Nephron progenitor cell (in vitro differentiated cells): ENCODE measurements at places on chromosomes 2 and 18.

DNA sequence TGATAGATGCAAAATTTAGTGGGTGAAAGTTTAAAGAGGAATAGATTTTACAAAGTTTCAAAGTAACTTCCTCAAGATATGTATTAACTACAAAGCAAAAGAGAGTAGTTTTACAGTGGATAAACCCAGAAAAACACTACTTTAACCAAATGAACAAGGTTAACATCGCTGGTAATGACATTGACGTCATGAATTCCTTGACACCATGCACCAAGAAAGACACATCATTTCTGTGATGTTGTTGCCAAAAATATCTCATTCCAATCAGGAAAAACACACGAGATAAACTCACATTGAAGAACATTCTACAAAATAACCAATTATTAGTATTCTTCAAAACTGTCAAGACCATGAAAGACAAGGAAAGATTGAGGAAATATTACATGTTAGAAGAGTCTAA lies 605.6 kb upstream of the SETBP1 start:
- no peaks in the 10 kb centered on the region for H3K4me1 ChIP-seq
- H3K27me3 ChIP-seq: no peaks in the 10 kb centered on the region
- no peaks in the 10 kb centered on the region for H3K36me3 ChIP-seq
- H3K4me3 ChIP-seq: no peak overlapping the region
- DNase-seq: no peak

GRCh38 chr2:102187496-102188150 lies 800 bp downstream of the IL1RL2 start:
- peaks cover 44% of the 10 kb centered on the region for H3K27me3 ChIP-seq
- H3K36me3 ChIP-seq: peaks cover 4% of the 10 kb centered on the region
- no peak overlapping the region for H3K27ac ChIP-seq
- peak overlapping the region; percentile 80 for H3K4me3 ChIP-seq
- peaks cover 5% of the 10 kb centered on the region for H3K4me1 ChIP-seq

- peaks cover 4% of the 10 kb centered on the region for H3K36me3 ChIP-seq
- H3K4me1 ChIP-seq: peaks cover 20% of the 10 kb centered on the region
- no peak overlapping the region for H3K4me3 ChIP-seq
- no peak for DNase-seq
- H3K27ac ChIP-seq: no peak overlapping the region
- no peaks in the 10 kb centered on the region for H3K27me3 ChIP-seq
These were observed 91.3 kb upstream of the ZFP36L2 start for GRCh38 chr2:43317680-43318079.

DNA sequence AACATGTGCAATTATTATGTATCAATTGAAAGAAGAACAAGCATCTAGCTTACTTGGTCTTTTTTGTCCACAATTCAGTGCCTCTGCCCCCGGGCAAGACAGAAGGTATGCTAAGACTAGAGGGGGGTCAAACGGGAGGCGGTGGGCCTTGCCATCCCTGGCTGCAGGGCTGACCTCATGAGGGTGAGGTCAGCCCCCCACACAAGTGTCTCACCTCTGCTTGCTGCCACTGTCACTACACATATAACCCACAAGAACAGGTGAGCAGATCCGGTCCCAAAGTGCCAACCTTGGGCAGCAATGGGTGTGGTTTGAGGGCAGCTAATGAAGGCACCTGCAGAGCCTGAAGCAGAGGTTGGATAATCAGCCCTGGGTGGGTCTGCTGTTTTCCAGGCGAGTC lies 71.5 kb downstream of the EDAR start:
- peaks cover 2% of the 10 kb centered on the region for H3K36me3 ChIP-seq
- peaks cover 47% of the 10 kb centered on the region for H3K4me1 ChIP-seq
- DNase-seq: no peak
- no peak overlapping the region for H3K27ac ChIP-seq
- no peaks in the 10 kb centered on the region for H3K27me3 ChIP-seq

GRCh38 chr2:167826906-167827305 lies 420.5 kb downstream of the STK39 start:
- no peak for DNase-seq
- H3K4me1 ChIP-seq: peaks cover 22% of the 10 kb centered on the region
- H3K4me3 ChIP-seq: no peak overlapping the region
- H3K27me3 ChIP-seq: peaks cover 7% of the 10 kb centered on the region

DNA sequence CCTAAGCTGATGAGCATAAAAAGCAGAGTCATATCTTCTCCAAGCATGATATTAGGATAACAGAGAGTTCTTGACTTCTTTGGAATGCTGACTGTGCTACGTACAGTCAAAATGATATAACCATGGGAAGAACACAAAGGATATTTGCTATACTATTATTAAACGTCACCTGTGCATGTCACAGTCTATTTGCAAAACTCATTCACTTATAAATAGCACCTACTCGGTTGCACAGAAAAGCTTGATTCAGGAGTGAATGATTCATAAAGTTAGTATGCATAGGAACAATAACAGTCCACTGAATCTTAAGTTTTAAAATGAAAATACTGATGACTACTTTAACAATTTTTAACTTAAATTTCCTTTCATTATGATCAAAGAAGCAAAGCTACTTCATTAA lies 83.3 kb downstream of the SP3 start:
- H3K4me1 ChIP-seq: peaks cover 9% of the 10 kb centered on the region
- no peak overlapping the region for H3K27ac ChIP-seq
- H3K4me3 ChIP-seq: no peak overlapping the region
- DNase-seq: no peak
- peaks cover 13% of the 10 kb centered on the region for H3K36me3 ChIP-seq
- H3K27me3 ChIP-seq: peaks cover 7% of the 10 kb centered on the region

- DNase-seq: no peak
- no peak overlapping the region for H3K4me3 ChIP-seq
- no peaks in the 10 kb centered on the region for H3K36me3 ChIP-seq
- H3K27me3 ChIP-seq: peaks cover 14% of the 10 kb centered on the region
- H3K27ac ChIP-seq: no peak overlapping the region
- peaks cover 14% of the 10 kb centered on the region for H3K4me1 ChIP-seq
These were observed 4.1 kb upstream of the WDR7 start for GRCh38 chr18:56647071-56647470.

- no peak overlapping the region for H3K27ac ChIP-seq
- no peak for DNase-seq
- peaks cover 35% of the 10 kb centered on the region for H3K36me3 ChIP-seq
- H3K4me3 ChIP-seq: no peak overlapping the region
These were observed 75.4 kb upstream of the CHRNA1 start for GRCh38 chr2:174839662-174840061.

- H3K4me1 ChIP-seq: peaks cover 79% of the 10 kb centered on the region
- peaks cover 3% of the 10 kb centered on the region for H3K27me3 ChIP-seq
- peaks cover 9% of the 10 kb centered on the region for H3K36me3 ChIP-seq
These were observed 174.3 kb downstream of the BCL2 start for GRCh38 chr18:63145166-63145850.

DNA sequence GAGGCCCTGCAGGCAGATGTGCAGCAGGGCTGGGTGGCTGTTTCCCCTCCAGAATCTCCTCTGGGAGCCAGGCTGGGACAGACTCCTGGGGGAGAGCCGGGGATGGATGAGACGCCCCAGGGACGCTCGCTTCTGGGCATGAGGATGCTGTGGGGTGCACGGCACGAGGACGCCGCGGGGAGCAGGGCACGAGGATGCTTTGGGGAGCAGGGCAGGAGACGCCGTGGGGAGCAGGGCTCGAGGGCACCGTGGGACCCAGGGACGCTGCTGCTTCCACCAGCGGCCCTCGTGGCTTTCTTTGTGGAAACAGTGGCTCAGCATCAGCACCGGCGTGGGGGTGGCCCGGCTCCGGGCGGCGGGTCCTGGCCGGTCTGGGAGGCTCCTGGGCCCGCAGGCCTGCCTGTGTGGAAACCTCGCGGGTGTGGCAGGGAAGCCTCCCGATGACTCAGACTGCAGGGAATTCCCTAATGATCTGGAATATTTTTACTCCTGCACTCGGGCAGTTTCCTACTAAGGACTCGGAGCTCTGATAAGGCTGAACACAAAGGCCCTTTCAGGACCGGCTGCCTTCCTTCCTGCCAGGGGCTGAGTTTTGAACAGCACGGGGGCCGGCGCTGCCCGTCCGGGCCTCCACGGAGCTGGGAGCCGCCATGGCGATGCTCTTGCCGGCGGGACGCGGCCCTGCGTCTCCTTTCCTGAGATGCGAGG lies 62.6 kb downstream of the NFATC1 start:
- peaks cover 16% of the 10 kb centered on the region for H3K4me1 ChIP-seq
- H3K27ac ChIP-seq: no peak overlapping the region
- no peaks in the 10 kb centered on the region for H3K27me3 ChIP-seq
- H3K36me3 ChIP-seq: peaks cover 5% of the 10 kb centered on the region

GRCh38 chr2:136901732-136902131 lies 136.4 kb downstream of the THSD7B start:
- H3K36me3 ChIP-seq: no peaks in the 10 kb centered on the region
- H3K4me3 ChIP-seq: no peak overlapping the region
- DNase-seq: no peak
- H3K27ac ChIP-seq: no peak overlapping the region
- H3K4me1 ChIP-seq: peaks cover 10% of the 10 kb centered on the region
- peaks cover 8% of the 10 kb centered on the region for H3K27me3 ChIP-seq

DNA sequence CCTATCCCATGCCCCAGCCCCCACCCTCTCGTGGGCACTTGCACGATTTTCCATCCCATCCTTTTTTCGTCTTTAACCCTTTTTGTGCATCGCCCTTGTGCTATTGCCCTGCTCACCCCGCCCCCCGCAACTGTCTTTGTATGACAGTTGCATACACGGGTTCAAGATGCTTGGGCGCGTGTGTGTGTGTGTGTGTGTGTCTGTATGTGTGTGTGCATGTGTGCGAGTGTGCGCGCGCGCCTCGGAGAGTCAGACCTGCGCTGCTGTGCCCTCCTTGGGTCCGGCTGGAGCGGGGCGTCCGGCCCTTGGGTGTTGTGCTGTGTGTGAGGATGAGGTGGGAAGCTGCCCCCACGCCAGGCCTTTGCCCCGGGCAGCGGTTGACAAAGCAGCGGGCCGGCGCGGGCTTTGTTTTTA lies 230.7 kb downstream of the HAUS1 start:
- H3K27ac ChIP-seq: peak overlapping the region; percentile 99
- peaks cover 21% of the 10 kb centered on the region for H3K27me3 ChIP-seq
- H3K4me3 ChIP-seq: peak overlapping the region; percentile 100
- H3K36me3 ChIP-seq: no peaks in the 10 kb centered on the region

- H3K36me3 ChIP-seq: no peaks in the 10 kb centered on the region
- no peak overlapping the region for H3K4me3 ChIP-seq
- peaks cover 18% of the 10 kb centered on the region for H3K4me1 ChIP-seq
These were observed 54.4 kb downstream of the ARHGEF4 start for GRCh38 chr2:130890941-130891669.

GRCh38 chr2:39447266-39448168 lies 10.4 kb upstream of the MAP4K3 start:
- no peaks in the 10 kb centered on the region for H3K27me3 ChIP-seq
- H3K4me3 ChIP-seq: no peak overlapping the region
- no peaks in the 10 kb centered on the region for H3K4me1 ChIP-seq
- H3K27ac ChIP-seq: no peak overlapping the region
- H3K36me3 ChIP-seq: peaks cover 5% of the 10 kb centered on the region

- H3K36me3 ChIP-seq: peaks cover 7% of the 10 kb centered on the region
- H3K4me3 ChIP-seq: no peak overlapping the region
- no peak overlapping the region for H3K27ac ChIP-seq
- peaks cover 5% of the 10 kb centered on the region for H3K27me3 ChIP-seq
These were observed 319.9 kb upstream of the SALL3 start for GRCh38 chr18:78659748-78660147.

DNA sequence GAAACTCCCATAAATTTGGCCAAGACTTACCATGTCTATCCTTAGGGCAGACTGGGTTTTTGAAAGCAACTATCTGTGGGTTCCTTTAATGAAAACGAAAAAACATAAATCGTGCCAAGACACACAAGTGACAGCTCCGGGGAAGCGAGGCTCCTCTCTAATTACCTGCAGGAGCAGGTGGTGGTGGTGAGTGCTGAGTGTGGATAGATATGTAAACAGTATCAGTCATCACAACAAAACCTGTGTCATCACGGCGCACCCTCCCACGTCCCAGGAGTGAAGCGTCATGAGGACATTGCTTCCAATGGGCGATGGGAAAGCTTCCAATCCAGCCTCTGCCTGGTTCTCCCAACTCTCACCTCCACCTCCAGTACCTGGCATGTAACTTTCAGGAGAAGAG lies 31.3 kb downstream of the ACKR3 start:
- H3K36me3 ChIP-seq: no peaks in the 10 kb centered on the region
- peaks cover 45% of the 10 kb centered on the region for H3K4me1 ChIP-seq
- no peak overlapping the region for H3K4me3 ChIP-seq
- no peak overlapping the region for H3K27ac ChIP-seq
- peaks cover 19% of the 10 kb centered on the region for H3K27me3 ChIP-seq

GRCh38 chr2:24360050-24360962 lies at the start of gene ITSN2:
ITSN2 (minus strand) TSS chr2:24360536; CDS start chr2:24328082, 32,454 bp downstream.
- H3K4me1 ChIP-seq: peaks cover 9% of the 10 kb centered on the region
- no peak within 1 kb of the TSS for H3K27ac ChIP-seq
- no peaks in the 10 kb centered on the region for H3K36me3 ChIP-seq
- H3K27me3 ChIP-seq: peaks cover 41% of the 10 kb centered on the region
- peak within 1 kb of the TSS; percentile 88 for H3K4me3 ChIP-seq

DNA sequence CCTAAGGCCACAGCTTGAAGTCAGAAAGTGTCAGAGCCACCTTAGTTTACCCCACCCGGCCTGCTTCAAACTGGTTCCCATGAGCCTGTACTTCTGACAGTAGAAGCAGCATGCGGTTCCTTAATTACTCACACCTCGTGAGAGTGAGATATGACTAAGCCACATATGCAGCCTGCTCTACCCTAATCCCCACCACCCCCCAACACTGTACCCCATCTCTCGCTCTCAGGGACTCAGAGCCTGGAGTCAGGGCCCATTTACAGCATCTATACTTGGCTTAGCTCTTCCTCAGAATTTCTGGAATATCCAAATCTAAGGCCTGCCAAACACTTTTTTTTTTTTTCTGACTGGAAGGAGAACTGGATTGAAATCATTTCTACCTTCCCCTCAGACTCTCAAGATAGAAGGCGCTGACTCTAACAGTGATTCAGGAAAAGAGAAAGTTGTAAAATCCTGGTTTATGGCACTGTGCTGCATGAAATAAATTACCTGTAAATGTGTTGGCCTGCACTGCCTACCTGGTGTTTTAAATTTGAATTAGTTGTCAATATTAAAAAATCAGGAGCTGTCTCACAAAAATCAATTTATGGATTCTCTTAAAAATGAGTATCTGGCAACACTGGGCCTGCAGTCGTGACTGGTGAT lies 360.0 kb downstream of the RND3 start:
- no peak for DNase-seq
- H3K4me3 ChIP-seq: no peak overlapping the region
- peaks cover 8% of the 10 kb centered on the region for H3K36me3 ChIP-seq
- peaks cover 24% of the 10 kb centered on the region for H3K4me1 ChIP-seq

- no peak overlapping the region for H3K27ac ChIP-seq
- no peak overlapping the region for H3K4me3 ChIP-seq
- H3K36me3 ChIP-seq: no peaks in the 10 kb centered on the region
These were observed 55.3 kb downstream of the NXPH2 start for GRCh38 chr2:138724729-138725459.

- no peak overlapping the region for H3K27ac ChIP-seq
- H3K4me3 ChIP-seq: no peak overlapping the region
- peaks cover 40% of the 10 kb centered on the region for H3K4me1 ChIP-seq
- H3K27me3 ChIP-seq: peaks cover 4% of the 10 kb centered on the region
These were observed 5.4 kb downstream of the AFG3L2 start for GRCh38 chr18:12371590-12371989.

DNA sequence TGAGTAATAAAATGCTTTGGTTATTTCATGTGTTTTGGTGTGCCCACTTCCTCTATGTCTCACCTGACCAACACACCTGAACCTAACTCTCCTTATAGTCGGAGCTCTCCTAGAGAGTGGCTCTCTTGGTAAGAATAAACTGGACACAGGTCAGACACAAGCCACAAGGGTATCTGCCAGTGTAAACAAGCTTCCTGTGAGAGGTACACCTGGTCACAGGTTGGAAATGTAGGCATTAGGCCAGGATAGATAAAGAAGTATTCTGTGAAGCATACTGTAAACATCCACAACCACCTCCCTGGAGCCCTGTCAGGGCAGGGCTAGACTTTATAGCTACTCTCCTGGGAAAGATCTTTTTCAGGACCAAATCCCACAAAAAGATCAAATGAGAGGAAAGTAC lies 69.4 kb downstream of the ZDBF2 start:
- H3K36me3 ChIP-seq: no peaks in the 10 kb centered on the region
- H3K27me3 ChIP-seq: no peaks in the 10 kb centered on the region
- H3K4me1 ChIP-seq: peaks cover 6% of the 10 kb centered on the region
- H3K27ac ChIP-seq: no peak overlapping the region
- H3K4me3 ChIP-seq: no peak overlapping the region
